Anterior cingulate cortex (tissue), 58 donors: ENCODE measurements at places on chromosomes 11 and 22.

DNA sequence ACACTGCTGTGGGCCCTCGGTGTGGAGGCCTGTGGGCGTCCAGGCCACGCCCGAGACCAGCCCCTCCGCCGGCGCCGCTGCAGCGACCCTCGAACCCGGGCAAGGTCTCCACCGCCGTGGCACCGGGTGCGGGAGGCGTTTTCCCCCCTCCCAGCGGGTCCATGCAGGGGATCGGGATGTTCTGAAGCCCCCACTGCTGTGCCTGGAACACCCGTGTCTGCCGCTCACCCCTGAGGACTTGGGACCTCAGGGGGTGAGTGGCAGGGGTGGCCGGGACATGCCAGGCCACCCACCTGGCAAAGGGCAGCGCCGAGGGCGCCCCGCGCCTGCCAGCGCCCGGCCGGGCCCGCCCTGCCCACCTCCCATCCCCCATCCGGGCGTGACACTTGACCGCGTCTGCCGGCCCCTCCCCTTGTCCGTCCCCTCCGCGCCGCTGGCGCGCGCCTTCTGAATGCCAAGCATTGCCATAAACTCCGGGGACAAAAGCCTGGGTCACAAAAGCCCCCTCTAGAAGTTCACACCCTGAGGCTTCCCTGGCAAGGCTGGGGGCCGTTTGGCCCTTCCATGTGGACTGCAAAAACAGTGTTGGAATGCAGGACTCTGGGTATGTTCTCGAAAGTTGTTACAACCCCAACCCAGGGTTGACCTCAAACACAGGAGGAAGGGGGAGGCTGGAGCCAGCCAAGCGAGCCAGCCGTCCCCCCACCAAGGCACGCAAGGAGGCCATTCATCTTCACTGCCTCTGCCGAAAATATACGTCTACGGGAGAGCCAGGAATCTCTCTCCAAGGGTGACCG is 819 bp upstream of the KCNQ1OT1 start:
- no peak for DNase-seq

DNA sequence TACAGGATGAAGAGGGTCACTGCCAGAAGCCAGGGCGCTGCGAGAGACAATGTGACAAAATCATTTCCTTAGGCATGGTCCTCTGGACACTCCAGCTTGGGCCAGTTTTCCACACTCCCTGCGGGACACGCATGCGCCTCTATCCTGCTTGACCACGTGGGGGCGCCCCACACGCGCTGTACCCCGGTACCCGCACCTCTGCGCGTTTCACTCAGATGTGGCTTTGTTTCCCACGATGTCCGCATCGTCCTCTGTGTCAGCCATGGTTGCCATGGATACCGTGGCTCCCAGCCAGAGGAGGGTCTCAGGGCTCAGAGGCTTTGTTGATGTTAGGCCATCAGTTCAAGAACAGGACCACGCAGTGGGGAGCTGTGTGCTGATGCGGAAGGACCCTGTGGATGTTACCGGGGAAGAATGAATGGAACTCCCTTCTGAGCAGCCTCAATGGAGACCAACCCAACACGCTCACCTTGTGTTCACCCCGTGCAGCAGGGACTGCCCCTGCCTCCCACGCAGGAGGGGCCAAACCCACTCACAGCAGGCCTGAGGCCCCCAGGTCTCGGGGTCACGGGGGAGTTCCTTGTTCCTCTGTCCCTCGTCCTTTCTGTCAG is 101.1 kb upstream of the SLC22A12 start:
- no peak for DNase-seq

DNA sequence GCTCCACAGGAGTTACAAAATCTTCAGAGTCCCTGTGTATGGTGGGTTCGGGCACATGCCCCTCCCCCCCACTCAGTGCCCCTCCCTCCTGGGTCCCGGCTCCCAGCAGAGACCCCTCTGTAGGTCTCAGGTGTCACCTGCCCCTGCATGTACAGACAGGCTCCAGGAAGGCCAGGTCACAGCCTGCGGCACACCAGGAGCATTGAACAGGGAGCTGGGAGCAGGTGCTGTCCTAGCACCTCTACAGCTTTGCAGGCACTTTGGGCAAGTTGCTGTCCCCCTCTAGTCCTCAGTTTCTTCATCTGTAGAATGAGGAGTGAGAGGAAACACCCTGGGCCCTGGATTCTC is 80.1 kb upstream of the RTL6 start:
- DNase-seq, result no peak

- no peak for DNase-seq
Observed at GRCh38 chr11:35077709-35078469, 61.1 kb upstream of the CD44 start.

- no peak for DNase-seq
Observed at GRCh38 chr11:34583818-34584217, 37.1 kb upstream of the EHF start.

DNA sequence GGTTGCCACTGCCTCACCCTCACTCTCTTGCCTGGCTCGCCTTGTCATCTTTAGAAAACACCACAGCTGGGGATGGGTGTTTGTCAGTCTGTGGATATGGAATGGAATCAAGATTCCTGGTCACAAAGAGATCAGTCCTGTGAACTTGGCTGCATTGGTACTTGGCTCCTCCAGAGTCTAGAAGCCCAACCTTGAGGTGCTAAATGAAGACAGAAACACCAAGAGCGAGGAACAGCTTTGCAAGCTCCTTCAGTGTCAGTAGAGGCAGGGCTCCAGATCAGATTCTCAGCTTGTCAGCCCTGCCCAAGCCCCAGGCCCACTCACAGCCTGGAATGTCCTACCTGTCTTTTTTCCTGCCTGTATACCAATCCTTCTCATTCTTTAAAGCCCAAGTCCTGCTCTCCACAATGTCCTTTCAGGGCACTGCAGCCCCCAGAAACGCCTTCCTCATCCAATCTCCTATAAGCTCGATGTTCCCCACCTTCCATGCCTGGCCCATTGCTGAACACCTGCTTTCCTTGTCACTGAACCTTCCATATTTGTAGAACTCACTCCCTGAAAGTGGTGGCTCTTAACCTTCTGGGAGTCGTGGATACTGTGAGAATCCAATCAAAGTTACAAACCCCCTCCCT is 188.9 kb downstream of the BCR start:
- no peak for DNase-seq

GRCh38 chr22:21942407-21943343 is 10.0 kb downstream of the PPM1F start:
- no peak for DNase-seq

GRCh38 chr11:9956483-9956882 is 292.6 kb downstream of the SWAP70 start:
- DNase-seq, result no peak

- no peak for DNase-seq
Observed at GRCh38 chr11:9675691-9676090, 11.8 kb downstream of the SWAP70 start.

GRCh38 chr22:46459347-46460065 is 77.9 kb downstream of the CELSR1 start:
- no peak for DNase-seq

- no peak for DNase-seq
Observed at GRCh38 chr11:93196816-93197379, 893 bp downstream of the SLC36A4 start.

DNA sequence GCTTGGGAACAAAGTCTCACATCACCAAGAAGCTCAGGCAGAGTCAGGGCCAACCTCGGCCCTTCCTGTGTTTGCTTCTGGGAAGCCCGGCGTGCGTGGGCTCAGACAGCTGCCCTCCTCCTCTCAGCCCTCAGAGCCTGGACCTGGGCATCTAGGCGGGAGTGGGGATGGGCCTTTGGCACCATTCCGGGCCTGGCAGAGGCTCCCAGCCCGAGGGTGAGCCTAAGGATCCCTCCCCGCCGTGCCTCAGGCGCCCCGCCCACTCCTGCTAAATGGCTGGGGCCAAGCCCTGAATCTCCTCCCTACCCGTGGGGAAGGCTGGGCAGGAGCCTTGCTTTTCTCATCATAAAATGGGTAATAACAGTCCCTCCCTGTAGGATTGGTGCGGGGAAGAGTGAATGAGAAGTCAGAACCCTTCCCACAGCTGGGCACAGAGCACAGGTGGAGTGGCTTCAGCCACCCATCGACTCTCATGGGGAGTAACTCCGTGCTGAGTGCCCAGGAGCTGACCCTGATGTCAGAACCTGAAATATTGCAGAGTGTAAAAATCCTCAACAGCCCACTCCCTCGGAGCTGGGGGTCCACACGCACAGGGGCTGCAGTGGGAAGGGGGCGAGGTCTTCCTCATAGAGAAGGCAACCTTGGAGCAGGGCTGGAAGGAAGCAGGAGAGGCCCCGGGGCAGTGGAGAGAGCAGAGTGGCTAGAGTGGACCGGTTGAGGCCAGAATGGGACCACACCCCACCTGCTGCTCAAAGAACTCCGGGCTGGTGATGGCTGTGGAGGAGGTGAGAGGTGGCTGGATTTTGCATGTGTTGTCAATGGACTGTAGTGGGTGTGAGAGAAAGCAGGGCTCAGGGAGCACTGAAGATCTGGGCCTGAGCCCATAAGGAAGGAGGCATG is 18.8 kb upstream of the CDKN1C start:
- DNase-seq, result no peak

- no peak for DNase-seq
Observed at GRCh38 chr11:3345736-3346135, 33.2 kb downstream of the ZNF195 start.

DNA sequence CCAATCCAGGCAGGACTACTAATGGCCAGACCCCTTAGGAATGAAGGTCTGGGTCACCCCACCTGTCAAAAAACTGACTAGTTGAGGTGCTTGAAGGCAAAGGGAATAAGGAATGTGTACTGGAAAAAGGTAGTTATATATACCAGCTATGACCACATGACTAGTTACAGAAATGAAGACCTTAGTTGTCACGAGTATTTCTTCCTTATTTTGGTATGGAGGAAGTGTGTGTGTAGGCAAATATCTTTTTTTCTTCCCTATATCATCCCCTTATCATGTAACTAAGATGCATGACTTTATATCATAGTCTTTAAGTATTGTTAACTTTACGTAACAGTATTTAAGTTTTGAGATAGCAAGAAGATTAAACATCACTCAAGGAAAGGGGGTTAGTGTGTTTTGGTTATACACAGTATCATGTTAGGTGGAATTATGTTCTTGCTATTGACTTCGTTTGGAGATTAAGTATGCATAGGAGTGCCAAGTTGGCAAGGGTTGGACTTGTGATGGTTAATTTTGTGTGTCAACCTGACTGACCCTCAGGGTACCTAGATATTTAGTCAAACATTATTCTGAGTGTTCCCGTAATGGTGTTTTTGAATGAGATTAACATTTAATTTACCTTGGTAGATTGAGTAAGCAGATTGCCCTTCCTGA is 38.2 kb upstream of the NARS2 start:
- DNase-seq, result no peak

DNA sequence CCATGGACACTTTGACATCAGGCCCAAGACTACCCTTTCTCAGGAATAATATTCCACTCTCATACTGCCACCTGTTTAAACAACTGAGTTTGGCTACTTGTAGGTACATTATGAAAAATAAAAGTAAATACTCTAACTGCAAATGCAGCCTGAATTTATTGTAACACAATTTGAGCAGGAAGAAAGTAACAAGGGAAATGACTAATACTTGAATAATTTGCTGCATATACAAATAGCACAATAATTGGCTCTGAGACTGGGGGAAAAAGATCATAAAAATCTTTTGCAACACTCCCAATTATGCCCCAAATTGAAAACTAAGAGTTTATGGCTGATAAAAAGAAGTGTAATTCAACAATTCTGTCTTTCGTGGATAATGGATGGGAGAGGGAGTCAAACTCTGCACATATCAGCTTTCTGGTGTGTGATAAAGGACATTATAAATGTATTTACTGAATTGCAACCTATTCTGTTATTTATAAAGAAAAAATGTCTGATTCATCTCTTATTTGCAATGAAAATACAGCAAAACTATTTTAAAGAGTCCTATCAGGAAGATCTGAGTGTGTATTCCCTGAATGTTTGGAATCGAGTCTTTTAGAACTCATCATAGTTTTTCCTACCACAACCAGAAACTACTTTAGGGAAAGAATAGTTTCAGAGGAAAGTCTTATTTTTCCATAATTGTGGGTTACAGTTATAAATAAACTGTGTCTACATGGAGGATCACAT is 359.0 kb downstream of the JRKL start:
- no peak for DNase-seq

- no peak for DNase-seq
Observed at GRCh38 chr11:86492370-86493010, 117.8 kb downstream of the CCDC81 start.

- peak; percentile 98 for DNase-seq
Observed at GRCh38 chr11:115504276-115505158, at the start of gene CADM1. TSS of gene CADM1 (minus strand) at chr11:115504415.

DNA sequence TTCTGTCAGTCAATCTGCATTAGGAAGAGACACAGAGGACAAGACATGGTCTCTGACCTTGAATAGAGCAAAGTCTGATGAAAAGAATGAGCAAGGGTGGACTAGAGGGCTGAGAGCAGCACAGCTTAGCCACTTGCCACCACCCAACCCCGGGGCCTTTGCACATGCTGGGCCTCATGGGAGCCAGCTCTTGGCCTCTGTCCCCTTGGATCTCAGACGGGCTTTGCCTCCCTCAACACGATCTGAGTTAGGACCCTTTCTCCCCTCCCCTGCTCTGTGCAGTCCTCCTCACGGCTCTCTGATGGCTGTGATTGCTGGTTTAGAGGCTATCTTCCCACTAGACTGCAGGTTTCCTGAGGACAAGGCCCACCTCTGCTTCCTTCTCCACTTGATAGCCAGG is 131.6 kb upstream of the B3GAT1 start:
- DNase-seq, result no peak

DNA sequence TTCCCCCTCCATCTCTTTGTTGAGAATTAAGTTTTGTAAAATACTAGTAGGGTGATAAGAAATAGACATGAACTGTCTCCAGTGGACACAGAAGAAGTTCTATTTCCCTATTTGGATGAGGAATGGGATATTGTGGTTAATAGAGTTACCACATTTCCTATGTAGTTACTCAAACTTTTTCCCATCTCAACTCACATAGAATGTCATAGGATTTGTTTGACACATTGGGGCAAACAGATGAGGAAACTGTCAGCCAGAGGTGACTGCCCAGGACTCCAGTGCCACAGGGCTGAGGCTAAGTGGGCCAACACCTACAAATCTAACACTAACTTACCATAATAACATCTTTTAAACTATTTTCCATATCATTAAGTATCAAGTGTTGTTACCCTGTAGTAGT is 58.3 kb downstream of the CCDC83 start:
- DNase-seq, result no peak

GRCh38 chr22:36352803-36353507 is 34.8 kb downstream of the MYH9 start:
- DNase-seq, result no peak

GRCh38 chr22:27108425-27109114 is 451.2 kb downstream of the MIAT start:
- DNase-seq, result peak; percentile 11

- DNase-seq, result no peak
Observed at GRCh38 chr22:30312053-30312452, 14.7 kb downstream of the TBC1D10A start.

GRCh38 chr11:18958221-18958910 is 19.2 kb upstream of the MRGPRX1 start:
- no peak for DNase-seq
